ENCODE measurements at places on chromosomes 4 and X.
A peak's percentile ranks its signal among the peaks of the same experiment; 100 is the strongest.

GRCh38 chr4:26787461-26788340 is 72.9 kb upstream of the STIM2 start:
- peak; percentile 72 for DNase-seq

GRCh38 chrX:50988649-50989048 is 78.1 kb downstream of the BMP15 start:
- no peak for DNase-seq

DNA sequence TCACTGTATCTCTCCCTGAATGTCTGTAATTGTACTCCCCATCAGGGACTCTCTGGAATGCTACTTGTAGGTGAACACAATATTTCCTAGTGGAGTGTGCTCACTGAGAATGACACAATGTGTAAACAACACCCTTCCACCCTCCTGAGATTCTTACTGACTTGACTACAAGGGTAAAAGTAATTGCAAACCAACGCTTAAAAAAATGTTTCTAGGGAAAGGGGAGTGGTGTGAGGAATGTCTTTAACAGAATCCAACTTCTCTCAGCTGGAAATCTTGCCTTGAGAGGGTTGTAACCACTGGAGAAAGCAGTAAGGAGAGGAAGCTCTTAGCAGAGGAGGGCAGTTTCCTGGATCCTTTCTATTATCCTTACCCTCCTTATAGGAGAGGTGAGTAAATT is 5.1 kb upstream of the RAPGEF2 start:
- DNase-seq: no peak

GRCh38 chr4:188432328-188432727 is 293.1 kb downstream of the TRIML1 start:
- DNase-seq: no peak

- no peak for DNase-seq
Observed at GRCh38 chr4:136112116-136112515, 1420.2 kb downstream of the PCDH18 start.

DNA sequence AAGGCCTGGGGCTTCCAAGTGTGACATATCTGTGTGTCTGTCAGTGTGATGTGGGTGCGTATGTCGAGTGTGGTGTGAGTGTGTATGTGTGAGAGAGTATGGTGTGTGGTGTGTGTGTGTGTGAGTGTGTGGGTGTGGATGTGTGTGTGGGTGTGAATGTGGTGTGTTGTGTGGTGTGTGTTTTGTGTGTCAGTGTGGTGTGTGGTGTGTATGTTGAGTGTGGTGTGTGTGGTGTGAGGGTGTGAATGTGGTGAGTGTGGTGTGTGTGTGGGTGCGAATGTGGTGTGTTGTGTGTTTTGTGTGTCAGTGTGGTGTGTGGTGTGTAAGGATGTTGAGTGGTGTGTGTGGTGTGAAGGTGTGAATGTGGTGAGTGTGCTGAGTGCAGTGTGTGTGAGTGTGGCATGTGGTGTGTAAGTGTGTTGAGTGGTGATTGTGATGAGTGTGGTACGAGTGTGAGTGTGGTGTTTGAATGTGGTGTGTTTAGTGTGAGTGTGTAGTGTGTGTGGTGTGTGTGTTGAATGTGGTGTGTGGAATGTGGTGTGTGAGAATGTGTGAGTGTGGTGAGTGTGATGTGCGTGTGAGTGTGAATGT is 61.6 kb upstream of the SORCS2 start:
- DNase-seq: no peak

GRCh38 chr4:32417113-32417704 is 1697.0 kb downstream of the PCDH7 start:
- no peak for DNase-seq

- no peak for DNase-seq
Observed at GRCh38 chr4:98677799-98678198, 19.4 kb upstream of the TSPAN5 start.

- DNase-seq: no peak
Observed at GRCh38 chr4:175453456-175453855, 358.6 kb downstream of the GPM6A start.

DNA sequence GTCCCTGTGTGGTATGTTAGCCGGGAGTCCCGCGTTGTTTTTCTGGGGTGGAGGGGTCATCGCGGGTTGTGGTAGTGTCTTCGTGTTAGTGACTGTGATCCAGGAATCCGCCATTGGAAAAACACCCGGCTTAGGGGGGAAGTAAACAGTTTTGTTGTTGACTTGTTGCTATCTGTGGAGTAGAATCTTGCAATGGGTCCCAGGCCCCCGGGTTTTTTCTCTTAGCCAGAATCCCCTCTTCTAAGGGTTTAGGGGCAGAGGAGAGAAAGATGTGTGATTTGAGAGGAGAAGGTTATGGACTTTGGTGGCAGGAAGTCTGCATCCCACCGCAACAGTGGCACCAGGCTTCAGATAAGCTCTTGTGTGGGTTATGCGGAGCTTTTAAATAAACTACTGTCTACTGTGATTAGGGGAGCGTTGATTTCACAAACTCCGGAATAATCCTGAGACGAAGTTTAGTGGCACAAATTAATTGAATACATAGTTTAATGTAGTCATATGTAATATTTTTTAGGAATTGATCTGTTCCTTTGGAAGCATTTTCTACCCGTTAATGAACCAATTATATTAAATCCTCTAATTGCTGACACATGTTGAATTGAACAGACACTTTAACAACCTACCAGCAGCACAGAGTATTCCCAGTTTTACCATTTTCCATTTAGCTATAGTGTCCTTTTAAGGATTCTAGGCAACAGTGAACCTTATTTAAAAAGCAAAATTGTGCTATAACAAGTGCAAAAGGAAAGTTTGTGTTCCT is 1.4 kb downstream of the DDX3X start:
- no peak for DNase-seq

DNA sequence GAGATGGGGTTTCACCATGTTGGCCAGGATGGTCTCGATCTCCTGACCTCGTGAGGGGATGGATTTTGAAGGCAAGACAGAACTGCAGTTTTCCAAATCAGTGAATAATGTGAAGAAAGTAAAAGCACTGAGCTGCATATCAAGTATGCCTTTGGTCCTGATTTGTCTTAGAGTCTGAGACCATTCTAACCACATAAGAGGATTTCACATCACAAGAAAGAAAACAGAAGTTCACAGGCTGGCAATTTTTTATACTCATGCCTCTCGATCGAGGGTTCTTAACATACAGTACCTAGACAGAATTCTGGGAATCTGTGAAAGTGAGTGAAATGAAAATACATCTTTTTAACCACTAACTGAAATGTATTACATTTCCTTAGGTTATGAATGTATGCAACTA is 23.3 kb downstream of the CHIC2 start:
- no peak for DNase-seq

All from activated CD8-positive, alpha-beta memory T cell treated with anti-CD3 and anti-CD28 coated beads for 24 hours (primary cell).